KG1 (cell line): ENCODE measurements at places on chromosomes 5 and 9.

DNA sequence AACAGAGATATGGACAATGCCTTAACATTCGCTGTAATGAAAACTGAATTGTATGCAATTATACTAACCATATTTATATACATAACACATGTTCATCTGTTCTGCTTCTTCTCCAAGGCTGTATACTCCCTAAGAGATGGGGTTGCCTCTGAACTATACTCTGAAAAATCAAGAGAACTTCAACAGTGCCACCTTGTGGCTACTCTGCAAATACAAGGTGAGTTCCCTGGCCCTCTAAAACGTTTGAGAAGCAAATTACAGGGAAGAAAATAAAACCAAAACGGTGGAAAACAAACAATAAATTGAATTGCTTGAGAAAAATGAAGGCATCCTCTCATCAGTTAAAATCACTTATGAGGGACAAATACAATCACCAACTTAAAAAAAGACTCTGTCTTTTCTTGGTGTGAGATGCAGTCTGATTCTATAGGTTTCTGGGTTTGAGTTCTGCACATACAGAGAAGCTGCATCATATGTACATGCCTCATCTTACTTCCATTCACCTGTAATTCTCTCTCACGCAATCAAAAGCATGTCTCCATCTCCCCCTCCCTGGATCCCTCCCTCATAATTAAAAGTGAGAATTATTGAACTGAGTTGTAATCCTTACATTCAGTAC, 98.6 kb downstream of the FBXW11 start:
- DNase-seq, result peak; percentile 68

- peak; percentile 95 for DNase-seq
Observed at GRCh38 chr5:14560091-14560595, 21.4 kb upstream of the OTULINL start.

DNA sequence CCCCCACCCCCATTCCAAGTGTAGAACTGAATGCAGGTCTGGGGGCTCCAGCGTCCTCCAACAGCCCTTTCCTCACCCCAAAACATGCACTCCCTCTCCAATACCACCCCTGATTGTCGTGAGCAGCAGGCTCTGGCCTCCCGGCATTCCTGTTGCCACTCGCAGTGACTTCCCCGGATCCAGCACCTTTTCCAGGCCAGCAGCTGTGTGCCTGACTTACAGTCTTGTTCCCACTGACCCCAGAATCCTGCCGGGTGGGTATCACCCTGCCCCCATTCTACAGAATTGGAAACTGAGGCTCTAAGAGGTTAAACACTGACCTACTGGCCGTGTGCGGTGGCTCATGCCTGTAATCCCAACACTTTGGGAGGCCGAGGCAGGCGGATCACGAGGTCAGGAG, 127.2 kb downstream of the OLFM1 start:
- DNase-seq, result no peak

DNA sequence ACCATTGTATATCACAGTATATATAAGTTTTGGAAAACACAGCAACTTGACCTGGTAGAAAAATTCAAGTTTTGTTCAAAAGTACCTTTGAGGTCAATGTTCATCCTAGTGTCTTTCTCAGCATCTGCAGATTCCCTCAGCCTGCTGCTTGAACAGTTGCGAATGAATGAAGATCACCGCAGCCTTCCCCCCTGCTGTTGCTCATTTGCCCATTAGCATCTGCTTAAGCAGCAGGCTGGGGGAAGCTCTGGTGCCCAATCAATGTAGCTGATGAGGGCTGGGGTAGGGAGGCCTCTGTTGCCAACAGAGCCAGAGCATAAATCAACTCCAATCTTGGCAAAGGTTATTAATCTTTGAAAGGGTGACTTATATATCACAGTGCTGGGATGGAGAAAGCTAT, 586.5 kb upstream of the PTPRD start:
- DNase-seq, result no peak

DNA sequence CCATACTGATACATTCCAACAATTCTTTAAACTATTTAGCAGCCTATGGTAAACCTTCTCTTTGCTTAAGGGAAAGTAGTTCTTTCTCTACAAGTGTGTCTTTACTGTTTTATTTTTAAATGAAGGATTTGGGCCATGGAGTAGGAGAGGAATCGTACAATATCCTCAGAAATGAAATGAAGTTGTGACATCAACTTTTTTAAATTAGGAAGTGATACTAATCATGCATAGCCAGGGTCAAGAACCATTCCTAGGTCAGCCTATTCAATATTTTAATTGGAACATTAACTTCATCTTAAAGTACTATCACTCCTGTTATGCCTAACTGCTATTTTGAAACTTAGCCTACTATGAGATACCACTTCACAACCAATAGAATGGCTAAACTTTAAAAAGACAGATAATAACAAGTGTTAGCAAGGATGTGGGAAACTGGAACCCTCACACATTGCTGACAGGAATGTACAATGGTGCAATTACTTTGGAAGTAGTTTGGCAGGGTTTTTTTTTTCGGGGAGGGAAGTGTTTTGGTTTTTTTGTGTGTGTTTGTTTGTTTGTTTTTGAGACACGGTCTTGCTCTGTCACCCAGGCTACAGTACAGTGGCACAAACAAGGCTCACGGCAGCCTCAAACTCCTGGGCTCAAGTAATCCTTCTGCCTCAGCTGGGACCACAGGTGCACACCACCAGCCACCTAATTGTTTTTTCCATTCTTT, 10.7 kb downstream of the AGTPBP1 start:
- DNase-seq, result no peak
